ENCODE measurements at places on chromosomes 13 and 19. TPM values are rescaled to one million over a fixed set of nuclear protein-coding genes. Genes with fewer than 3 reads are reported as not detected.

DNA sequence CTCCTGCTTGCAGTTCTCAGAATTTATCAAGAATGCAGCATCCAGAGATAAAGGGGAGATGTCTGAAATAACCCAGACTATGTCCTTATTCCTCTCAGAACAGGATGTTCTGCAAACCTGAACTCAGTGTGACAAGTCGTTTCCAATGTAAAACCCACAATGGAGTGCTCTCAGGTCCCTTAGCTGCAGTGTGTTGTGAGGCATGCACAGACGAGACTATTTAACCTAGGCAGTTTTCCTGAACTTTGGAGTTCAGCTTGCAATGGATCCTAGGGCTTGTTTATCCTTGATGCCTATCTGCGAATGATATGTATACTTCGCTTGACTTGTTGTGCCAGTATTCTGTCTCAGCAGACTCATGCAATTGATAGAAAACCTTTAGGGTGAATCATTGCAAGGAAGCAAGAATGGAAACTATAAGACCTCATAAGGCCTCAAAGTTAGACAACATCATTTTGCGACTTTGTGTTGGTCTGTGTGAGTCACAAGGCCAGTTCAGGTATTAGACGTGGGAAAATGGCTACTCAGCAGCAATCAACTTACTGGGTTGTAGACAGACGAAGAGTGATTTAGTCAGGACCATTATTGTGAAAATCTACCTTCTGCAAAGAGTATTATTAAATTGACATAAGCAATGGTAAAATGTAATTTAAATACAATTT lies 2439.9 kb upstream of the PCDH20 start:
- no peak for DNase-seq

DNA sequence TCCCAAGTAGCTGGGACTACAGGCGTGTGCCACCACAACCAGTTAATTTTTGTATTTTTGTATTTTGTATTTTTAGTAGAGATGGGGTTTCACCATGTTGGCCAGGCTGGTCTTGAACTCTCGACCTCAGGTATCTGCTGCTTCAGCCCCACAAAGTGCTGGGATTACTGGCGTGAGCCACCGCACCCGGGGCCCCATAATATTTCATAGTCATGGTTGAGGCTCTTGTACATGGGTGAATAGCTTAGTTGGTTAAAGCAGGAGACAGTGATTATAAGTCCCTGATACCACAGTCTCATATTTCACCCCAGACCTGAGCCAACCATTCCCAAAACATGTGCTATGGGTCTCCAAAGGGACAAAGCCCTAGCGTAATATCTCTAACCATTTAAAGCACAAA lies 26.1 kb downstream of the MBNL2 start:
- no peak for DNase-seq

- DNase-seq = no peak
Measured at GRCh38 chr13:89029062-89029461, 1357.9 kb downstream of the SLITRK5 start.

Gene CEACAM20
- total RNA-seq = not detected

Gene LAIR1
- 23.1 TPM for total RNA-seq

DNA sequence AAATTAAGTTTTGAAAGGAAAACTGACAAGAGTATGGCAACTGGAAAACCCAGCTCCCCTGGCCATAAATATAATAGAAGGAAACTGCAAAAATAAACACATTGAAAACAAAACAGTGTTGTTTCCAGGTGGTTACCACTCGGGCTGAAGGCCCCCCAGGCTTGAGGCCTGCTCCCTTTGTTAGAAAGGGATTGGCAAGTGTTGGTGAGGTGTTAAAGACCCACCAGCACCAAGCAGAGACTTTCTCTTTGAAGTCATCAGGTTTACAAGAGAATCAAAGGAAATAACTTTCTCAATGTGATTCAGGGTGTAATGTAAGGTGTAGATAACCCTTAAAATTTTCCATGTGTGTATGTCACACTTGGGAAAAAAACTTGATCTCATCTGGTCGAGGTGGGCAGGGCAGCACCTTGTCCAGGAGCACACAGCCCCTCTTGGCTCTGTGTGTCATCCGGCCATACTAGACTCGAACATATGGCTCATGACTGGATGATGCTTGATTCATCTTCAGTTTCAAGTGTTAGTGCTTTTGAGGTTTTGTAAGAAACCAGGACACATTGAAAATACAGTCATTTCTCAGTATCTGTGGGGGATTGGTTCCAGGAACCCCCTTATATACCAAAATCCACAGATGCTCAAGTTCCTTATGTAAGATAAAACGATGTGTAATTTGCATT lies 7.8 kb downstream of the ACTN4 start:
- no peak for DNase-seq

Gene DHDH
- 0.96 TPM for total RNA-seq

Gene ATXN8OS
- not detected for total RNA-seq

DNA sequence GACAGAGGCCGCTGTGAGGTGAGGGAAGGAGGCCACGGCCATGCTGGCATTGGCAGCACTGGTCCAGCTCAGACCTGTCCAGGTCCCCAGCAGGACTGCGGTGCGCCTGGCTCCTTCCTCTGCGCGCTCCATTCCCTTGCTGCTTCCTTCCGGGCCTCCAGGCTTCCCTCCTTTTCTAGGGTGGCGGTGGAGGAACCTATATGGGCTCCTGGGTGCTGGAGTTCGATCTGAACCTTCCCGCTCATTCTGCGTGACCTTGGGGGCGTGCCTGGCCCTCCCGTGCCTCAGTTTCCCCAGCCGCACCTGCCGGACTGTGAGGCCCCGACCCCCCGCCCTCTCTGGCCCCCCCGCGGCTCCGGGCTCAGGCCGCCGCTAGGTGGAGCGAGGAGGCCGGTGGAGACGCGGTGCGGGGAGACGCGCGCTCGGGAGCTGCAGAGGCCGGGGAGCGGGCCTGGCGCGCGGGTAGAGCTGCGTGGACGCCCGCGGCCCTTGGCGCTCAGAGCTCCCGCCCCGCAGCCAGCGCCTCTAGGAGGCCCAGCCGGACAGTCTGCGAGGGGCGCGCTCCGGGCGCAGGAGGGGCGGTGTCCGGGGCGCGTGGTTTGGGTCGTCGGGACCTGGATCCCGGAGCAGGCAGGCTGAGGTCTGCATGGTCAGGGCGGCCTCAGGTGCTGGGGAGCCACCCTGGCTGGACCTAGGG lies 29.9 kb downstream of the EFNA2 start:
- peak; percentile 22 for DNase-seq

DNA sequence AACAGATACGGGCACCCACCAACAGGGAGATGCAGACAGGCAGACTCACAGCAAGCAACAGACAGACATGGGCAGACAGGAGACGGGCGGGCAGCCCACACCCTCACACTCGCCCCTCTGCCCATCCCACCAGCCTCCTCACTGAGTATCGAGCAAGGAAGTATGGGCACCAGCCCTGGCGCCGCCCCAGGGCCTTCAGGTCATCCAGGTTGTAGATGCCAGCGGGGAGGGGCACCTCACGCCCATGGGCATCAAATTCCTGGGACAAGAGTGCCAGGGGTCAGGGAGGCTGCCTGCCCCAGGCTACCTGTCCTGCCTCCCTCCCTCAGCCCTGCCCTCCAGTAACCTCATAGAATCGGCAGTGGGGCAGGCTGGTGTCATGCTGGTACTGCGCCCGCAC lies 5.7 kb downstream of the ERCC2 start:
- no peak for DNase-seq

GRCh38 chr13:20927596-20928257 lies 25.2 kb upstream of the XPO4 start:
- DNase-seq = no peak

Gene SMIM17
- total RNA-seq = not detected

- peak; percentile 27 for DNase-seq
Measured at GRCh38 chr13:113586661-113587479, 2.3 kb downstream of the TFDP1 start.

- DNase-seq = no peak
Measured at GRCh38 chr13:25171170-25171516, 945 bp downstream of the AMER2 start.

Gene FCER2
- total RNA-seq = 0.29 TPM

GRCh38 chr13:21616880-21617279 lies 12.9 kb upstream of the MICU2 start:
- no peak for DNase-seq

- DNase-seq = no peak
Measured at GRCh38 chr13:65914716-65915115, 1315.4 kb downstream of the PCDH9 start.

Gene ADGRE3
- total RNA-seq = not detected

Gene CABP5
- not detected for total RNA-seq

DNA sequence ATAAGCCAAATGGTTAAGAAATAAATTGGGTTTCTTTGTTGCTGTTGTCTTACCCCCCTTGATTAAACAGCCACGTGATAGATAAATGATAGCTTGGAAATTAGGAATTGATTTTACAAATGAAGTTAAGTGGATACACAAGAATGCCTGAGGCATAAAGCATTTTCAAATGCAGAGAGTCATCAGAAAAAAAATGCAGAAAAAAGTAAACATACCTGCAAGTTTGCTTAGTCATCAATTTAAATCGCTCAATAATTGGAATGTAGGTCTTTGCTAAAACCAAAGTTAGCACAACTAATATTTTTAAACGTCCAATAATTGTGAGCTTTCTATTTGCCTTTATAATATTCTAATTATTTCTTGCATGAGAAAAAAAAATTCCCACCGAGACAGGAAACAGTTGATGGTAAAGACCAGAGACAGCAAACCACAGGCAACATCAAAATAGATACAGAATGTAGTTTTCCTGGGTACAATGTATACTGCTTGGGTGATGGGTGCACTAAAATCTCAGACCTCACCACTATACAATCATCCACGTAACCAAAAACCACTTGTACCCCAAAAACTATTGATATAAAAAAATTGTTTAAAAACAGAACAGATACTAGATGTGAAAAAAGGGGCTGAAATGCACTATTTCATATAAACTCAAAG lies 924.0 kb downstream of the PCDH9 start:
- DNase-seq = no peak

- no peak for DNase-seq
Measured at GRCh38 chr19:37466277-37466797, 907 bp downstream of the ZNF569 start.

GRCh38 chr19:22595422-22595821 lies 38.7 kb upstream of the ZNF492 start:
- DNase-seq = no peak

DNA sequence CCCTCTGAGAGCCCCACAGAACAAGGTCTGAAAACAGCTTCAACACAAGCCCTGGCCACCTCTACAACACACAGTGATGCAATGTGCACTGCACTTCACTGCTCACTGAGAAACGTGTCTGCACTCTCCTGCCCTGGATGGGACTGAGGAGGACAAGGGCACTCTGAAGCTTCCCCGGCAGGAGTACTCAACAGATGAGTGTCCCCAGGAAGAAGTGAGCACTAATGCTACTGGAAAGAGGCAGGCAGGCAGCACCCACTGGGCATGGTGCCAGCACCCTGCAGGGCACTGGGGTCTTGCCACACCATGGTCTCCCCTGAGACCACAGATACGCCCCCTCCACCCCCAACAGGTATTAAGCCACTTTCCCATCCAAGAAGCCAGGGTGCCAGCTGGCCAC lies 17.7 kb upstream of the SLC35E1 start:
- no peak for DNase-seq

GRCh38 chr19:21022996-21023395 lies 2.5 kb downstream of the ZNF430 start:
- DNase-seq = no peak

Gene PRRG2
- 0.32 TPM for total RNA-seq

DNA sequence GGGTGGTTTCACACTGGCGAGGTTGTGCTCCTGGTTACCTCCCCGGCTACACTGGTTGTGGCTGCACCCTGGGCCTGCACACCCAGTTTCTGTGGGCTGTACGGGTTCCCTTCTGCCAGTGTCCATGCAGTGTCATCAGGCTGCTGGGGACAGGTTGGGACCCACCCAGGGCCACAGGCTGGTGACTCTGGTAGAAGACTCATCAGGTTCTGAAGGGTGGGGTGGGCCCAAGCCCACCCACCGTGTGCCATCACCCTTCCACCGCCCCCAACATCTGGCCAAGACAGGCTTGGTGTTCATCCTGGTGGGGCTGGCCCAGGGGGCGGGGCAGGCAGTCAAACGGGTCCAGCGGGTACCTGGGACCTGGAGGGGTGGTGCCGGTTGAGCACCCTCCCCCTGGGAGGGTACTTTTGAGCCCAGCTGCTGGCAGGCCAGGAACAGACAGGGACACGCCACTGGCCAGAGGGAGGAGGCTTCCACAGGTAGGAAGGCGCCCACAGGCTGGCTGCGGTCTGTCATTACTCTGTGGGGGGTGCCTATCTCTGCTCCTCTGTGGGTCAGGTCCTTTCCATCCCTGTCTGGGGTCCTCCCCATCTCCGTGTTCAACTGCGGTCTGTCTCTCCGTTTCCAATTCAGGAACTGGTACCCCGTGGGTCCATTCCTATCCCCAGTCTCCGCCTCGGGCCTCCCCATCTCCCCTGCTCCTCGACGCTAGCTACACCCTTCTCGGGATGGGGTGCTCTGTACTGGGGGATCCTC lies at the start of gene RNF225:
Gene RNF225, plus strand, starts transcription at position 437 of the 759 bp plus-strand sequence. CDS start 434 bp downstream, outside the sequence.
- peak; percentile 73 for DNase-seq
